ENCODE measurements at places on chromosomes 2 and 18.

GRCh38 chr2:41856946-41857345, 190.9 kb upstream of the PKDCC start:
- H3K27ac ChIP-seq, result no peak overlapping the region
- no peaks in the 10 kb centered on the region for H3K36me3 ChIP-seq

- H3K27ac ChIP-seq, result no peak overlapping the region
- no peaks in the 10 kb centered on the region for H3K36me3 ChIP-seq
- H3K4me3 ChIP-seq, result no peak overlapping the region
- H3K27me3 ChIP-seq, result no peaks in the 10 kb centered on the region
- DNase-seq, result no peak
Observed at GRCh38 chr2:163681745-163682144, 54.1 kb downstream of the FIGN start.

DNA sequence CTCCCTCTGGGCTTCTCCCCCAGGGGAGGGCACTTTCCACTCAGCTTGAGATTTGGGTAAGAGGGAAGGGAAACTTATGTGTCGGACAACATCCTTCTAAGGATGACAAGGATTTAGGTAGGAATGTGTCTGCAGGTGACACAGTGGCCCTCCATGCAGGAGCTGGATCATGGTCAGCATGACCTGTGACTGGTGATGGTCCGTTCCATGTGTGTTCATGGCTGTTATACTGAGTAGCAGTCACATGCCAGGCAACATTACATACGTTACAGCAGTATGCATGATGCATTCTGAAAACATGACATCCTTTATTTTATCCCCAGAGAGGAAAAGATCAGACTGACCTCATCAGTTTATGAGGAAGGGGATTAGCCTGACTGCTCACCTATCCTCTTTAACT, 192.1 kb downstream of the SEPTIN10 start:
- no peak overlapping the region for H3K4me3 ChIP-seq
- H3K27ac ChIP-seq, result no peak overlapping the region

DNA sequence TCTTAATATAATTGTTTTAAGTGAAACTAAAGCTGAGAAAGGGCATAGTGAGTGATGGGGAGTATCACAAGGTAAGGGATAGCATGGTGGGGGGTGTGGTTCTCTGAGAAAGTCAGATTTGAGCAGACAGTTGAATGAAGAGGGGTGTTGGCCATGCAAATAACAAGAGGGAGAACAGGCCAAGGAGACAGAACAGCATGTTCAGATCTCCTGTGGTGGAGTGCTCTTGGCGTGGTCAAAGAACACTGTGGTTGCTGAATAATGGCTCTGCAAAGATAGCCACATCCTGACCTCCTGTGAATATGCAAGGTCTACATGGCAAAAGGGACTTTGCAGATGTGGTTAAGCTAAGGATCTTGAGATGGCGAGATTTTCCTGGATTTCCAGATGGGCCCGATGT, 389.2 kb downstream of the TMEM182 start:
- no peaks in the 10 kb centered on the region for H3K36me3 ChIP-seq
- no peaks in the 10 kb centered on the region for H3K27me3 ChIP-seq
- H3K27ac ChIP-seq, result no peak overlapping the region

- no peaks in the 10 kb centered on the region for H3K4me1 ChIP-seq
- H3K27ac ChIP-seq, result no peak overlapping the region
- DNase-seq, result no peak
- no peaks in the 10 kb centered on the region for H3K36me3 ChIP-seq
- H3K27me3 ChIP-seq, result no peaks in the 10 kb centered on the region
Observed at GRCh38 chr2:51120754-51121280, 88.9 kb upstream of the NRXN1 start.

- H3K36me3 ChIP-seq, result no peaks in the 10 kb centered on the region
- 0 out of 2 replicates have a peak, but pooled peaks cover 2% of the 10 kb centered on the region for H3K4me1 ChIP-seq
- H3K4me3 ChIP-seq, result no peak overlapping the region
- H3K27me3 ChIP-seq, result no peaks in the 10 kb centered on the region
- no peak for DNase-seq
Observed at GRCh38 chr2:219350710-219351221, 18.2 kb upstream of the RESP18 start.

DNA sequence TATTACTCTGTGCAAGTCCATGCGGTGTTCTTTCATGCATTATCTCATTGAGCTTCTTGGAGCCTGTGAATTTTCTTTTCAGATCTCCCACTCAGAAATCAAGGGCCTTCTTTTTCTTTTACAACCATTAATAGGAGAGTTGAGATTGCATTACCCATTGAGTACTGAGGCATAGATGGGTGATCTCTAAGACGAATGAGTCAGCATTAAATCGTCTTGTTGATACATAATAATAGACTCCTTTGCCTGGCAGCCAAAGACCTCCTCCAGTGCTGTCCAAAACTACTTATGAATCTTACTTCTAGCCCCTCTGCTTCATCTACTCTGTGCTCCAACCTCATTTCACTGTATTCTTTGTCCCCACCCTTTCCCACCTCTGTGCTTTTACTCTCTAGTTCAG, 180.5 kb downstream of the AGPS start:
- no peak for DNase-seq
- H3K36me3 ChIP-seq, result no peaks in the 10 kb centered on the region
- no peaks in the 10 kb centered on the region for H3K4me1 ChIP-seq
- no peak overlapping the region for H3K4me3 ChIP-seq
- H3K27me3 ChIP-seq, result no peaks in the 10 kb centered on the region

DNA sequence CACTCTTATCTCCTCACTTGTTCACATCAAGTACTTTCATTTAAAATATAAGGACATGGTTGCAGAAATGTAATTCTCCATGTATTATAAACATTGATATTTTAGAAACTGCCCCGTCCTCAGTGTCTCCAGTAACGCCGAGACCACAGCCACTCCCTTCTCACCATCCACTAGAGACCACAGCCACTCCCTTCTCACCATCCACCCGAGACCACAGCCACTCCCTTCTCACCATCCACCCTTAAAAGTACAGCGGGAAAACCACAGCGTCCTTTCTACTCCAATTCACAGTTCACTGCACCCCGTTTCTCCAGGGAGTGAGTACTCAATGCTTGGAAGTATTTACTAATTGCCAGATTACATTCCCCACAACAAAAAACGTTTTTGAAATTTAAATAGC, 1452.2 kb upstream of the ACVR2A start:
- H3K4me1 ChIP-seq, result no peaks in the 10 kb centered on the region
- no peak for DNase-seq
- no peak overlapping the region for H3K27ac ChIP-seq
- H3K27me3 ChIP-seq, result no peaks in the 10 kb centered on the region
- no peak overlapping the region for H3K4me3 ChIP-seq

- no peaks in the 10 kb centered on the region for H3K27me3 ChIP-seq
- DNase-seq, result no peak
- no peaks in the 10 kb centered on the region for H3K4me1 ChIP-seq
- no peaks in the 10 kb centered on the region for H3K36me3 ChIP-seq
- no peak overlapping the region for H3K4me3 ChIP-seq
Observed at GRCh38 chr18:30595942-30596341, 446.6 kb downstream of the DSC3 start.

GRCh38 chr2:178692845-178693244, 114.4 kb downstream of the TTN start:
- no peak for DNase-seq
- no peak overlapping the region for H3K27ac ChIP-seq
- H3K27me3 ChIP-seq, result no peaks in the 10 kb centered on the region
- no peaks in the 10 kb centered on the region for H3K36me3 ChIP-seq
- no peaks in the 10 kb centered on the region for H3K4me1 ChIP-seq

DNA sequence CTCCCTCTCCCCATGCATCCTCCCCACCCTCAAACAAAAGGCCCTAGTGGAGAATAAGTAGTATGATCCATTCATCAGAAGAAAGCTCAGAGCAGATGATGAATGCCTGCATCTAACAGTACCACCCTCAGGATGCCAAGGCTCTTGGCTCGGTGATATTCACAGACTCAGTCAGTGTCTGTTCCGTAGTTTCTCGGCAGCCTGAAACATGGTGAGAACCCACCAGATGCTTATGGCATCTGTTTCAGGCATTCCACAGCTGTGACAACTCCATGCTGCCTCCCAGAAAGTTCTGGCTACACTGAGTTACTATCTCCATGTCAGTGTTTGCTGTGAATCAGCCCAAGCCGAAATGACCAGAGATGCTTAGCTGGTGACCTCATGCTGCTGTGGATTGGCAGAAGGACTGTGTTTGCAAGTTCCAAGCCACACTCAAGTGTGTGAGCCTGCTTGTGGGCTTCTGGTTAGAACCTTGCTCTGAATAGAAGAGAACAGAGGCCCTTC, 83.9 kb downstream of the WDSUB1 start:
- no peaks in the 10 kb centered on the region for H3K36me3 ChIP-seq
- no peaks in the 10 kb centered on the region for H3K4me1 ChIP-seq
- no peak for DNase-seq
- H3K27me3 ChIP-seq, result no peaks in the 10 kb centered on the region
